ENCODE measurements at places on chromosomes 16 and 17. TPM values are rescaled to one million over a fixed set of nuclear protein-coding genes. Genes with fewer than 3 reads are reported as not detected.
A peak's percentile ranks its signal among the peaks of the same experiment; 100 is the strongest.

DNA sequence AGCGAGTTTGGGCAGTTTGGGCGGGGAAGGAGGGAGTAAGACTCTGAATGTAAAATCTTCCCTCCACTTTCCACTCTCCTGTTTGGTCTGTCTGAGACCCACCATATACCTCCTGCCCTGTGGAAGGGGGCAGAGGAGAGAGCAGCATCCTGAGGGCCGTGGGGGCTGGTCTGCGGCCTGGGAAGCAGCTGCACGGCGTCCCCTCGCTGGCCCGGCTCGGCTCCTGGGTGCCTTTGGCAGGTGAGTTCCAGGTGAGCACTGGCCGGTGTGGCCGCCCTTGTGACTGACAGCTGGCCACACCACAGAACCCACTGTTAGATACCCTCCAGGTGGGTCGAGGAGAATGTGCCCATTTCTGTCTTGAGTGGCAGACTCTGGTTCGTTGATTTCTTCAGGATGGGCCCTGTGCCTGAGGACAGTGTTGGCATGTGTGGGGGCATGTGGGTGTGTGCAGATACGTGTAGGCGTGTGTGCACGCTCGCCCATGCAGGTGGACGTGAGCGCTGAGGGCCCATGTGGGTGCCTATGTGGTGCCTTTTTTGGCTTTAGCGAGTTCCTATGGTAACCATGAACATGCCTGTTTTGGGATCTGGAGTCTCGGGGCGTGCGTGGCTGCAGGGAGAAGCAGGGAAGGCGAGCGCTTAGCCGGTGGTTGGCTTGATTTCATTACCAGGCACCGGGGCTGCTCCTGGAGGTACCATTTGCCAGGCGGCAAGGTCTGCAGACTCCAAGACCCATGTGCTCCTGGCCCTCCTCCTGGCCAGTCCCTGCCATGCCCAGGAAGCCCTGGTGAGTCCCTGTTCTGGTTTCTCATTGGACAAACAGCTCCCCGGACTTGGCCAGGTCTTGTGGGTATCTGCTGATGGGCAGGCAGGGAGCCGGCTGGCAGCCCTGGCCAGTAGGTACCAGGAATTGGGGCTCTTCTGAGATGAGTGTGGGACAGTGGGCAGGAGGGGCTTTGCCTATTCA lies 12.4 kb downstream of the RAP1GAP2 start:
- H3K27me3 ChIP-seq = no peaks in the 10 kb centered on the region
- H3K27ac ChIP-seq = no peak overlapping the region
- H3K4me3 ChIP-seq = no peak overlapping the region
- no peak for DNase-seq

- peaks cover 12% of the 10 kb centered on the region for H3K4me1 ChIP-seq
- no peaks in the 10 kb centered on the region for H3K36me3 ChIP-seq
- no peak overlapping the region for H3K27ac ChIP-seq
- no peak overlapping the region for H3K4me3 ChIP-seq
- DNase-seq = no peak
- H3K27me3 ChIP-seq = no peaks in the 10 kb centered on the region
These were observed 10.7 kb upstream of the NOS2 start for GRCh38 chr17:27810902-27811557.

DNA sequence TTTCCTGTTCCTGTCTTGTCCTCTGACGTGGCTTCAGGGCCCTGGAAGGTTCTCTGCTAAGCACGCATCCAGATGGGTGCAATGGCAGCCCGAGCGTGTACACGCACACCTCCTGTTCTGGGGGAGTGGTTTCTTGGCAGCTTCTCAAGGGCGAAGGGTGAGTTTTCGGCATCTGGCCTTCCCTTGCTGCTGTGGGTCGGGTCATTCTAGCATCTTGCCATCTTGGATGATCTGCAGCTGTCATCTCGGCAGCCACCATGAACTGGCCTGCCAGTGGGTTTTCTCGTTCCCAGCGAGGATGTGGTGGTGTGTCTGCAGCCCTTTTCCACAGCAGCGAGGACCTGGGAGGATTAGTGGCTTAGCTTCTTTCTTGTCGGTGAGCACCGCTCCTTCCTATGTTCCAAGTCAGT lies 10.6 kb downstream of the MSI2 start:
- peaks cover 59% of the 10 kb centered on the region for H3K36me3 ChIP-seq
- no peaks in the 10 kb centered on the region for H3K27me3 ChIP-seq
- no peak for DNase-seq
- H3K4me1 ChIP-seq = peaks cover 38% of the 10 kb centered on the region

Gene TEX14
- total RNA-seq = 0.19 TPM

DNA sequence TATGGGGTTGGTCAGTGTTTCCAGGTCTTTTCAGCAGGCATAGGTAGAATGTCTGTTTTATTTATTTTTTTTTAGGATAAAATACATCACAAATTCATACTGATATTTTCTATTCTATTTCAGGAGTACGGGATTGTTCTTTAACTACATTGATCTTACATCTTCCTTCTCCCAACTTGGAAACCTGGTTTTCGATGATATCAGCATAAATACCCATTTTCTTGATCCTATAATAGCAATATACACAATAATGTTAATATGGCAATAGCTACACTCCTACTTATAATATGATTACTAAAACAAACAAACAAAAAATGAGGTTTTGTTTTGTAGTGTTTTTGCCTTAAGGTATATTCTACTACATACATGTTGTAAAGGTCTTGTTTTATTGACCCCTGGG lies 962.4 kb upstream of the GOT2 start:
- H3K36me3 ChIP-seq = no peaks in the 10 kb centered on the region
- H3K27ac ChIP-seq = no peak overlapping the region
- no peak overlapping the region for H3K4me3 ChIP-seq
- no peaks in the 10 kb centered on the region for H3K4me1 ChIP-seq
- H3K27me3 ChIP-seq = no peaks in the 10 kb centered on the region

GRCh38 chr16:10851512-10851911 lies 25.5 kb upstream of the CIITA start:
- no peak overlapping the region for H3K27ac ChIP-seq
- H3K4me1 ChIP-seq = peaks cover 17% of the 10 kb centered on the region
- no peak for DNase-seq
- H3K4me3 ChIP-seq = no peak overlapping the region
- H3K27me3 ChIP-seq = no peaks in the 10 kb centered on the region

- H3K4me1 ChIP-seq = peaks cover 28% of the 10 kb centered on the region
- no peaks in the 10 kb centered on the region for H3K27me3 ChIP-seq
- H3K4me3 ChIP-seq = peak overlapping the region; percentile 52
- H3K27ac ChIP-seq = peak overlapping the region; percentile 67
- peak; percentile 53 for DNase-seq
- H3K36me3 ChIP-seq = no peaks in the 10 kb centered on the region
These were observed 15.8 kb downstream of the COPRS start for GRCh38 chr17:31843070-31843745.

DNA sequence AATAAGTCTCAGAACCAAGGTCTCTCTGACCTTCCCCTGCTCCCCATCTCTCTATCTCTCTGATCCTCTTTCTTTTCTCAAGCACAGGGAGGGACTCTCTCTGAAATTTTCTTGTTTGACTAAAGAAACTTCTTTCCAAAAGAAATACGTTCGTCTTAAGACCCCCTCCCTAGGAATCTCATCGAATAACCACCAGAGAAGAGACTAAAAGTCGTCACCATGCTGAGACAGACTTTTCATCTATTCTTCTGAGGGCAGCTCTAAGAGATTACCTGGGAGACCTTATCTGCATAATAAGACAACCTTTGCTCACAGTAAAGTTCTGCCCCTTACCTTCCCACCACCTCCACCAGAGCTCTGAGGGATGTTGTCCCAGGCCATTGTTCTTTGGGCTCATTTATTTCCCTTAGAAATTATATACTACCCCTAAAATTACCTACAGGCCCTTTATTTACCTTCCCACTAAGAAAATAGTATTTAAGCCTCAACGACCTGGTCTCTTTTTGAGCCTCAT lies 133.7 kb upstream of the EEF2KMT start:
- peaks cover 75% of the 10 kb centered on the region for H3K27me3 ChIP-seq
- H3K4me1 ChIP-seq = no peaks in the 10 kb centered on the region
- no peak overlapping the region for H3K27ac ChIP-seq
- H3K36me3 ChIP-seq = no peaks in the 10 kb centered on the region
- no peak for DNase-seq
- no peak overlapping the region for H3K4me3 ChIP-seq

Gene C16orf89
- 5.9 TPM for total RNA-seq

Gene AARSD1
- 26.0 TPM for total RNA-seq

GRCh38 chr16:28604186-28604565 lies 5.7 kb downstream of the SULT1A1 start:
- no peaks in the 10 kb centered on the region for H3K36me3 ChIP-seq
- DNase-seq = no peak
- H3K4me1 ChIP-seq = peaks cover 4% of the 10 kb centered on the region
- no peak overlapping the region for H3K4me3 ChIP-seq
- H3K27ac ChIP-seq = no peak overlapping the region
- H3K27me3 ChIP-seq = peaks cover 3% of the 10 kb centered on the region

- no peak overlapping the region for H3K27ac ChIP-seq
- no peaks in the 10 kb centered on the region for H3K36me3 ChIP-seq
- no peak for DNase-seq
- H3K27me3 ChIP-seq = peaks cover 40% of the 10 kb centered on the region
These were observed 621 bp downstream of the SDR42E1 start for GRCh38 chr16:82010649-82011048.
